ENCODE measurements at places on chromosomes 7 and 10.

- DNase-seq: no peak
Observed at GRCh38 chr10:37947526-37947925, 28.9 kb downstream of the ZNF25 start.

GRCh38 chr10:130141878-130142277, 5.7 kb downstream of the GLRX3 start:
- DNase-seq: peak; percentile 60

DNA sequence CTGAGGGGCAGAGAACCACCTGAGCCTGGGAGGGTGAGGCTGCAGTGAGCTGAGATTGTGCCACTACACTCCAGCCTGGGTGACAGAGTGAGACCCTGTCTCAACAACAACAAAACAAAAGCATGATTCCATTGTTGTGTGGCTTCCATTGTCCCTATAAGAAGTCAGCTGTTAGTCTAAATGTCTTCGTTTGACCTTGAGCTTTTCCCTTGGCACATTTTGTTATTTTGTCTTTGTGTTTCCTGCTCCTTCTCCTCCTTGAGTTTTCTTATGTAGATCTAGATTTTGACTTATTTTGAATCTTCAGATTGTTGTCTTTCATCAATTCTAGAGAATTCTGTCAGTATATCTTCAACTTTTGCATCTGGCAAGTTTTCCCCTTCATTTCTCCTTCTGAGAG, 13.6 kb upstream of the JAKMIP3 start:
- DNase-seq: no peak

DNA sequence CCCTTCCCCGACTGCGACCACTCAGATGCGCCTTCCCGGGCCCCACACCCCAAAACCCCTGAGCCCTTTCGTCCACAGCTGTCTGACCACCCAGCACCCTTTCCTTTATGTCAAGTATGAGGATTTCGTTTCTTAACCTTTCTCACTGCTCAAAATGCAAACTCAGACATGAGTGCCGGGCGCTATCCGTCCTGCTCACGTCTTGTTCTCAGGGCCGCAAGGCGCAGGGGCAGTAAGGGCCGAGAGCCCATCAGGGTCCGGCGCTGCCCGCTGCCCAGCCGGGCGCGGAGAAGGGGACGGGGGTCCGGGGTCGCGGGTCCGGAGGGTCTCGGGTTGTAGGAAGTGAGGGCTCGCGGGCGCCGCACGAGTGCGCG, 670 bp upstream of the RBM33 start:
- no peak for DNase-seq

GRCh38 chr7:159128767-159129166, 15.9 kb downstream of the VIPR2 start:
- no peak for DNase-seq

DNA sequence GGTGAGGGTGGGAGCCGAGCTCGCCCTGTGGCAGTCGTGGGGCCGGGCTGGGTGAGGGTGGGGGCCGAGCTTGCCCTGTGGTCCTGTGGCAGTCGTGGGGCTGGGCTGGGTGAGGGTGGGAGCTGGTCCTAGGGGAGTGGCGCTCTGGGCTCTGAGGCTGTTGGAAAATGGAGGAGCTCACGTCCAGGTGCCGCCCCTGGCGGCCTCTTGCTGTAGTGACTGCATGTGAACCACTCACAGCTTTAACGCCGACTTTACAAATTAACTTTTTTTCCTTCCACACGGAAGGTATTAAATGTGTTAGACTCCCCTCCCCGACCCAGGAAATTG, 312.6 kb downstream of the WDR37 start:
- peak; percentile 69 for DNase-seq

- DNase-seq: no peak
Observed at GRCh38 chr7:30154111-30154587, 19.4 kb downstream of the MTURN start.

- DNase-seq: no peak
Observed at GRCh38 chr7:12889391-12889790, 202.0 kb downstream of the ARL4A start.

- no peak for DNase-seq
Observed at GRCh38 chr7:2195400-2196246, 37.1 kb downstream of the MAD1L1 start.

GRCh38 chr10:126012485-126012884, 116.1 kb downstream of the FANK1 start:
- no peak for DNase-seq

DNA sequence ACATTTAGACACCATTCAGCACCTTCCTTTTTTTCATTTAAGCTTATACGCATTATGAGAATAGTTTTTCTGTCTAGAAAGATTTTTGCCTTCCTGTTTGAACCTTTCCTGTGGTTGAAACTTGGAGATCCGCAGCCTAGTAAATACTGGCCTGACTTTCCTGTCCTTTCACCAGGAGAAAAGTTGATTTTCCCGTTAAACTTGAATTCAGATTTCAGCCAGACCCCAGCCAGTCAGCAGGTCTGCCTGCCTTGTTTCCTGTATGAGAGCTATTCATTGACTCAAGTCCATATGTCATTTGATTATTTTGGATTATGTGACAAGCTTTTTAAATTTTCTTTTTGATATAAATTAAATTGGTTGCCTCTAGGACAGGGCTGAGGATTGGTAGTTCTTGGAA, 71.5 kb downstream of the EVX1 start:
- no peak for DNase-seq

DNA sequence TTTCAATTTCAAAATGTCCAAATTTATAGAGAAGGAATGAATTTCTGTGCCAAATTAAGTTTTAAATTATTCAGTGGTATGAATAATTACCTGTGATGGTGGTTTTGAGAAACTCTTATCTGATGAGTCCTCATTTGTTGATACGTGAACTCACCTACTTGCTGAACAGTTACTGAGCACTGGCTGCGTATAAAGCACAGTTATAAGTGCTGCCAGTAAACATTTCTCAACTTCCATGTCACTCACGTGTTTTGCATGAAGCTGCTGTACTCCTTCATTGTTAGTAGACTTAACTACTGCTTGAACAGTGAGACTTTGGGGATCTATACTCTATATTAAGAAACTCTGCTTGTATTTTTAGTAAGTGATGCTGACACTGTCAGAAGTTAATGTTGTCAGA, 269.1 kb upstream of the FZD8 start:
- no peak for DNase-seq

GRCh38 chr10:92068900-92069299, 145.3 kb downstream of the BTAF1 start:
- no peak for DNase-seq

GRCh38 chr10:23630885-23631284, 192.0 kb downstream of the OTUD1 start:
- no peak for DNase-seq

DNA sequence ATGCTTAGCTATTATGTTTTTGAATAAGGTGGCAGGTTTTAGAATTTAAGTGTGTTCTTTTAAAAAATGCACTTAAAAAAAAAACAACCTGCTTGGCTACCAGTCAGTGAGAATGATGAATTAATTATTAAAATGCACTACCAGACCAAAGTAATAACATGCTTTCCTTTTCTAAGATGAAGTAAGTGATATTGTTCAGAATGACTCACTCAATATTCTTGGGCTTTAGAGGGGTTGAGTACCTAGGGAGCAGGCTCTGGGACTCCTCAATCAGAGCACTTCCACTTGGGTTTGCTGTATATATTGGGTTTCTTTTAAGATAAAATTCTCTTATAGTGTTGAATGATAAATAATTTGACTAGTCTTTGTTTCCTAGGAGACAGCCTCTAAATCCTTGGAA, 8.6 kb downstream of the STAM start:
- DNase-seq: no peak

DNA sequence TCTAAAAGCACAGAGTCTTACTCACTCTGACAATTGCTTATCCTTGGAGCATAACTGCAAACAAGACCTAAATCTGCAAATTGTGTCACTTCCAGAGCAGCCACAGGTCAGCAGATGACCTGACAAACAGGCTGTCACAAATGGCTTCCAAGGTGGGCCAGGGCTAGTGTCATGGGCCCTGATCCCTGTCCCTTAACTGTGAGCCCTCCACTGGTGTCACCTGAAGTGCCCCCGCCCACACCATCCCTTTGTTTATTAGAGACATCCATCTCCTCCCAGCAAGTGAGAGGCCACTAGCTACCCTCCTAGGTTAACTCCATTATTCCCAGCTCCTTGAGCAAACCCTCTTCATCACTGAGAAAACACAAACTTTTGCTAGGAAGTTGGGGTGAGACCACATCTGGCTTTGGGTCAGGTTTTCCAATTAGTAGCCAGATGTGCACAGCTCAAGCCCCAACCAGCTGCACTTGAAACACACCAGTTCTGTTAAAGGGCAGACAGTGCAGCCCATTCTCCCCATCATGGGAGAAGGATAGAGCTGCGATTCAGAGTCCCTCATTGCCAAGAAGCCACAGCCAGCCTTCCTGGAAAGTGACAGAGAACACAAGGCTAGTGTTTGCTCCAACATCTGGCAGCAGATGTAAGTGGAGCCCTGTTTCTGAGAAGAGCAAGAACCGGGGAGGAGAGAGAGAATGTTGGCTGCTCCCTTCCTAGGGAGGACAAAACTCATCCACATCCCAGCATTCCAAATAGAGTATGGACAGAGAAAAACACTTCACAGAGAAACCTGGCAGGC, 75.7 kb upstream of the NANOS1 start:
- no peak for DNase-seq

GRCh38 chr7:3980300-3980643, 679.2 kb downstream of the SDK1 start:
- no peak for DNase-seq

DNA sequence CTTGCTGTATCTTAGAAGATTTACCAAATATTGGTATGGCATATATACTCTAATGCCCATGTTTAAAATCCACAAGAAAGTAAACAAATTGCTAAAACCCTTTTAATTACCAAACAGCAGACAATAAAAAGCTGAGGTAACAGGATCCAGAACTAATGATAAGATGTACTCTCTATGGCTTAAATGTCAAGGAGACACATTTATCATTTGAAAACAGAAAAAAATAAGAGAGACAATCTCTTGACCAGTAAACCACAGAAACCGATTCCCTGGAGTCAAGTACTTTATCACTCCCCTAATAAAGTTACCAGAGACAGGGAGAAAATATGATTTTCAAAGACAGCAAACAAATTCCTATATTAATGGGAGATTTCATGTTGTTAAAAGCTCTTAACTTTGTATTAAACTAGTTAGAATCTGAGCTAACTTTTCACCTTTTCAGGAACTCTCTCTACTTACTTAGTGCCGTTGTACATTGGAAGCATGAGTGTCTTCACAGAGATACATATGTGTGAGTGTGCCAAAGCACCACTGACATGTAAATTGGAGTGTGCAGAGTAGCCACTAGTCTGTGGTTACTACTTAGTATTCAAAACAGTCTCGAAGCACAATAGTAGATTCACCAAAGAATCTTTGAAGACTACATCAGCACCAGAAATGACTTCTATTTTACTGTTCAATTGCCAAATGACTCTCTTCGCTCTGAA, 44.2 kb downstream of the TSPAN12 start:
- no peak for DNase-seq

DNA sequence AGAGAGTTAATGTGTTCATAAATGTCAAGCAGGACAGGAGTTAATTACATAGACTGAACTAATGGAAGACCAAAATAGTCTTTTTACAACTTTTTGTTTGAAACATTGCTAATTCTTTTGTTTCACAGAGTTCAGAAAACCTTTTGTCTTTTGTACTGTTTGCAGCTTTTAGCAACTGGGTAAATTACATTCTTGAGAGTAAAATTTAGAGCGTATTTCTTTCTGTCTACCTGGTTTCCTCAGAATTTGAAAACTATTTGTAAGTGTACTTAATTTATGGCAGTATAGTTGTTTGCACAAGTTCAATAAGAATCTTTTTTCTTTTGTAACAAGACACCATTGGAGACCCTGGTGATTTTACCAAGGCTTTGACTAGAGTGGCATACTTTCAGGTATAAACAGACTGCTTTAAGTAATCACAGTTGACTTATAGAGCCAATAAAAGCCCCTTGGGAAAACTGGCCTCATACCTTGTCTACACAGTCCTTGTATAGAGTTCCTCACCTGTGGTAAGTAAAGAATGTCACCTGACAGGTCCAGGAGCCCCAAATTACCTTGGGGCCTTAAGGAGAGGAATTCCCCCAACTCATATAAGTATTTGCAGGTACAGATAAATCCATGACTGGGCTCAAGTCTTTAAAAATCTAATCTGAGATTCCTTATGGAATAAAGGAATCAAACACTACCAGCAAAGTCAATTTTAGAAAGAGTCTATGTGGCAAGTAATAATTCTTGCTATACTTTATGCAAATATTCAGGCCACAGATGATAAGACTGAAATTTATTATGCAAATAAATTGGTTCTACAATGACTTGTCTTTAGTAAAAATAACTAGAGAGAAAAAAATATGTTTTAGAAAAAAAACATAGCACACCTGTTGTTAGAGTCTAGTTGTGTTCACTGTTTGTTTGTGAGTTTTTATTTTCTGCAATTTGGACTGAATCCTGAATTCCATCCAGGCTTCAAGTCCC, 23.6 kb upstream of the CREB3L2 start:
- no peak for DNase-seq

DNA sequence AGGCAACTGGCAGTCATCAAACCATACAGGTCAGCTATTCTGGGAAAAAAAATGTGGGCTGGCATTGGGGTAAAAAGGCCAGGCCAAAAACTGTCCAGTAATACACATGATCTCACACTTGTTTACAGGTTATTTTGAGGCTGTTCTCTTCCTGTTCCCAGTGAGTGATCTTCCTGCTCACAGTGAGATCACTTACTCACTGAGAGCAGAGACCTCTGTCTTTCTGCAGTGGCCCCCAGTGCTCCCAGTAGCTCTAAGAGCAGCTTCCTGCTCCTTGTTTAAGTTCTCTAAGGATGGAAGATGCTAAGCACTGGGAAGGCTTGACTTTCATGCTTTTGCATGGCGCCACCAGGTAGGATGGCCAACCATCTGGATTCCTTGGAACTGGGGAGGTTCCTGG, 93.5 kb upstream of the KIAA1217 start:
- no peak for DNase-seq

GRCh38 chr7:142030294-142030693, 34.6 kb downstream of the MGAM start:
- DNase-seq: no peak

- no peak for DNase-seq
Observed at GRCh38 chr10:70830164-70830563, 14.4 kb downstream of the SGPL1 start.

DNA sequence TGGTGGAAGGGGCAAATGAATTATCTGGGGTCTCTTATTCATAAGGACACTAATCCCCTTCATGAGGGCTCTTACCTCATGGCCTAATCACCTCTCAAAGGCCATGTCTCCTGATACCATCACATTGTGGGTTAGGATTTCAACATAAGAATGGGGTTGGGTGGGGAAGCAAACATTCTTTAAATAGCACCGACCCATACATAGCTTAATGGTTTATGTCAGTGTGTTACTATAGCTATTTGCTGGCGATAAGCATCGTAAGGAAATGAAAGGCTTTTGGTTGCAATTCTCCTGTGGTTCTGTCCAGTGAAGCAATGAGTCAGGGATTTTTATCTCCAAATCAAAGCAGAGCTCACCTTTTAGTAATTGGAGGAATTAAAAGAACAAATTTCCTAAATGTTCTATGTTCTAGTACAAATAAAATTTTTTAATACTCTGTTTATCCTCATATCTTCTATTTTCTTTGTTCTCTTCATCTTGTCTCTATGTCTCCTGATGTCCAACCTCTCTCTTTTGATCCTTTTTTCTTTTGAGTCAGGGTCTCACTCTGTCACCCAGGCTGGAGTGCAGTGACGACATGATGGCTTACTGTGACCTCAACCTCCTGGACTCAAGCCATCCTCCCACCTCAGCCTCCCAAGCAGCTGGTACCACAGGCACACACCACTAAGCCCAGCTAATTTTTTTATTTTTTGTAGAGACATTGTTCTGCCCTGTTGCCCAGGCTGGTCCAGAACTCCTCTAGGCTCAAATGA, 57.0 kb upstream of the GLCCI1 start:
- no peak for DNase-seq

Measured in GM13977 (cell line).